ENCODE measurements at places on chromosomes 13 and 19.

- DNase-seq = no peak
These were observed 279.1 kb downstream of the FGF9 start for GRCh38 chr13:21949818-21950429.

DNA sequence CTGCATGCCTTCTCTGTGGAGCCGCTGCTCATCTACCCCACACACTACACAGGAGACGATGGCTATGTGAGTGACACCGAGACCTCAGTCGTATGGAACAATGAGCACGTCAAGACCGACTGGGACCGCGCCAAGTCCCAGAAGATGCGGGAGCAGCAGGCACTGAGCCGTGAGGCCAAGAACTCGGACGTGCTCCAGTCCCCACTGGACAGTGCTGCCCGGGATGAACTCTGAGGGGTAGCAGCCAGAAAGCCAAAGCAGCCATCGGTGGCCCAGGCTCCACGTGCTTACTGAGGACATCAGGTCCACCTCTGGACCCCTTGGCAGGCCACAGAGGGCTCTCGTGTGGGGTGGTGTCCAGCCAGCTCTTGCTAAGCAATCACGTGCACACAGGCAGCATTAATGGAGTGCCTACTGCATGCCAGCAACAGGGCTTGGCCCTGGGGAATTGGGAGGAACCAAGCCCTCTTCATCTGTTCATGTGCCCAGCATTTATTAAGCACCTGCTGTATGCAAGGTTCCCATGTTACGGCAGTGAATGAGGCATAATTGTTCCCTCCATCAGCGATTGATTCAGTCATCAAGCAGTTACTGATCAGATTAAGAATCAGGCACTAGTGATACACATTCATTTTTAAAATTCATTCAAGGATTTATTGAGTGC is 25.9 kb downstream of the COLGALT1 start:
- no peak for DNase-seq

GRCh38 chr19:32168111-32168510 is 177.3 kb upstream of the ZNF507 start:
- DNase-seq = no peak

- no peak for DNase-seq
These were observed 83.9 kb downstream of the TBC1D4 start for GRCh38 chr13:75398072-75398471.

DNA sequence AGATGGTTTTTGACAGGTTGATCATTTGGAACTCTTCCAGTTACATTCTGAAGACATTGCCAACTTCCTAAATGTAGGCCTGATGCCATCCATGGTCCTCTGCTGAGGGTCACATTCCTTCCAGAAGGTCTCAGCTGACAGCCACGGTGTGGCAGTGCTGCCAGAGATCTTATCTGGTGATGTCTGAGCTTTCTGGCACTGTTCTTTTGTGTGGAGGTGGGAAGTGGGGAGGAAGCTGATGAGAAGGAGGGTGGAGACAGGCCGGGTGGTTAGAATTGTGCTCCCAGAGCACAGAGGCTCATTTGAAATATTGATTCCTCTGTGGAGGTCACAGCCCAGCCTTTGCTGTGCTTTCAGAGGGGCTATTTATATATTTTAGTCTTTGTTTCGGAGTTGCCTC is 16.1 kb upstream of the MTIF3 start:
- DNase-seq = no peak

GRCh38 chr19:41276231-41276630 is 12.1 kb downstream of the HNRNPUL1 start:
- no peak for DNase-seq

DNA sequence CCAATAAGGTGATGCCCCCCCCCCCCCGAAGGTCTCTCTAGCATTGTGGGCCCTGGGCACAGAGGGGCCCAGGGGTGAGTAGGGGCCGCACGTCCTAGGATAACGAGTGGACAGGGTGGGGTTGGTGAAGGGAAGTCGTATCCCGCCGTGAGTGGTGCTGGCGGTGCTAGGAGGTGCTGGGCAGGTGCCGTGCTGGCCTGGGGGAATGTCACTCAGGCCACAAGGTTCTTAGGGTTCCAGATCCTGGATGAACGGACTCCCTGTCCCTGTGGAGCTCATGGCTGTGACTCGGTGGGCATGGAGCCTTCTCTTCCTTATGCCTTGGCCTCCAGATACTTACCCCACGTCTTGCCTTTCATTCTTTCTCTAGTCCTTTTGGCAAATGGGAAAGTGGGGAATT is 157.4 kb upstream of the SOX1 start:
- DNase-seq = no peak

DNA sequence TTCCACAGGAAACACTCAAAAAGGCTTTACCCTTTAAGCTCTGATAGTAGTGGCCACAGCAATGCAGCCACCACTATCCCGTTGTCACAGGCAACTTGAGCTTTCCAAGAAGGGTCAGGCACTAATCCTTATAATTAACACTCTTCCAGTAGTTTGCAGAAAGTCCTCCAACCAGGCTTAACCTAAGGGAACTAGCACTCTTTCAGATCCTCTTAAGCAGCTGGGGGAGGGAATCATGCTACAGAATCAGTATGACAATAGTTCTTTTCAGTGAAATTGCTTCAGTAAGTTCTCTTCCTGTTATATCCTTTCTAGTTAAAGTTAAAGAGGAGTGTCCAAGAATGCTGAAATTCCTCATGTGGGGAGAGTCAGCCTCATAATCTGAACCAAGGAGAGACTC is 82.2 kb downstream of the TNFSF11 start:
- DNase-seq = no peak

DNA sequence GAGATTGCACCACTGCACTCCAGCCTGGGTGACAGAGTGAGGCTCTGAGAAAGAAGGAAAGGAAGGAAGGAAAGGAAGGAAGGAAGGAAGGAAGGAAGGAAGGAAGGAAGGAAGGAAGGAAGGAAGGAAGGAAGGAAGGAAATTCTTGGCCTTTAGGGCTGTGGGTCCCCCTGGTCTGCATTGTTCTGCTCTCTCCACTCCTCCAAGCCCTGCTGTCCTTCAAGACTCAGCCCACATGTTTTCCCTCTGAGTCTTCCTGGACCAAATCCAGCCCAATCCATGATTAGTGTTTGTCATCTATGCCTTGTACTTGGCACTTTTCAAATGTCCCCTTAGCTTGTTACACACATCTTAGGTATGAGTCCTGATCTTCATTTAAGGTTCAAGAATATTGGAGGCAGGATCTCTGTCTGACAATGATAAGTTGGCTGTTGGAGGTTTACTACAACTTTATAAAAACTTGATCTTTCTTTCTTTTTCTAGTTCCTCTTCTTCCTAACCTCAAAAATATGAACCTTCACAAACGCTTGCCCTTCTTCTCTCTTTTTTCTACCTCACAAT is 48.8 kb upstream of the INTS6 start:
- no peak for DNase-seq

- DNase-seq = no peak
These were observed 49.1 kb downstream of the NFIX start for GRCh38 chr19:13044231-13044836.

DNA sequence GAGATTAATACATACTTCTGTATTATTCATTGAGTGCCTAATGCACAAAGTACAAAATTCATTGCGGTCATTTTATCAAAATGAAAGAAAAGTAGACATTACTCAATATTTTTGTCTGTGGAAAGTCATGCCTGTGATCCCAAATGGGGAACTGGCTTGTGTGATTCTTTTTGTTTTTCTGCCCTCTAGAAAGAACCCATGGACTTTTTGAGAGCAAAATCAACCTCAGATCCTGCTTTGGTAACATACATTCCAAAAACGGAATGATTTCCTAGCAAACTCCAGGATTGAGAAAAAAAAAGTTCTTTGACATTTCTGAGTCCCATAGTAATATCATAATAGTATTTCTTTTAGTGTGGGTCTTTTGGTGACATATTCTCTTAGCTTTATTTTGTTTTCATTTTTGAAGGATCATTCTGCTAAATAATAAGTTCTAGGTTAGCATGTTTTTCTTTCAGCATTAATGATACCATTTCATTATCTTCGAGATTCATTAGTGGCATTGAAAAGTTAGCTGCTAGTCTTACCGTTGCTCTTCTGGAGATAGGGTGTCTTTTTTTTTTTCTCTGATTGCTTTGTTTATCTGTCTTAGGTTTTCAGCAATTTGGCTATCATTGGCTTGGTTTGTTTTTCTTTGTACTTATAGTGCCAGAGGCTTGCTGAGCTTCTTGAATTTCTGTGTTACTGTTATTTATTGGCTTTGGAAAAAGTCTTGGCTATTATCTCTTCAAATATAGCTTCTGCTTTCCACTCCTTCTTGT is 102.4 kb upstream of the CSNK1A1L start:
- no peak for DNase-seq

- no peak for DNase-seq
These were observed 193.6 kb downstream of the KCNRG start for GRCh38 chr13:50208826-50209335.

GRCh38 chr13:109989155-109989554 is 202.8 kb upstream of the IRS2 start:
- DNase-seq = no peak

DNA sequence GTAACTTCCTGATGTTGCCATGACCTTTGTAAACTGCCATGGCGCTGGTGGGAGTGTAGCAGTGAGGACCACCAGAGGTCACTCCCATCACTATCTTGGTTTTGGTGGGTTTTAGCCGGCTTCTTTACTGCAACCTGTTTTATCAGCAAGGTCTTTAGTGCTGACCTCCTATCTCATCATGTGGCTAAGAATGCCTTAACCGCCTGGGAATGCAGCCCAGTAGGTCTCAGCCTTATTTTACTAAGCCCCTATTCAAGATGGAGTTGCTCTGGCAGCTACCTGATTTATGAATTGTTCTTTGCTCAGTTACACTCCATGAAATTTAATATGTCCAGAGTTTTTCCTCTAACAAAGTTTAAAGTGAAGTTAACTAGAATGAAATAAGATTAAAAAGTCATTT is 4.6 kb upstream of the EPS15L1 start:
- no peak for DNase-seq

- DNase-seq = no peak
These were observed 32.2 kb downstream of the RCBTB2 start for GRCh38 chr13:48500652-48501197.

DNA sequence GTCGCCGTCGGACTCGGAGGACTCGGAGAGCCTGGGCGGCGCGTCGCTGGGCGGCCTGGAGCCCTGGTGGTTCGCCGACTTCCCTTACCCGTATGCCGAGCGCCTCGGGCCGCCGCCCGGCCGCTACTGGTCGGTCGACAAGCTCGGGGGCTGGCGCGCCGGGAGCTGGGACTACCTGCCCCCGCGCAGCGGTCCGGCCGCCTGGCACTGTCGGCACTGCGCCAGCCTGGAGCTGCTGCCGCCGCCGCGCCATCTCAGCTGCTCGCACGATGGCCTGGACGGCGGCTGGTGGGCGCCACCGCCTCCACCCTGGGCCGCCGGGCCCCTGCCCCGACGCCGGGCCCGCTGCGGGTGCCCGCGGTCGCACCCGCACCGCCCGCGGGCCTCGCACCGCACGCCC is 2.5 kb upstream of the GRWD1 start:
- DNase-seq = no peak

- no peak for DNase-seq
These were observed 1.8 kb upstream of the MYBPC2 start for GRCh38 chr19:50430888-50431342.

DNA sequence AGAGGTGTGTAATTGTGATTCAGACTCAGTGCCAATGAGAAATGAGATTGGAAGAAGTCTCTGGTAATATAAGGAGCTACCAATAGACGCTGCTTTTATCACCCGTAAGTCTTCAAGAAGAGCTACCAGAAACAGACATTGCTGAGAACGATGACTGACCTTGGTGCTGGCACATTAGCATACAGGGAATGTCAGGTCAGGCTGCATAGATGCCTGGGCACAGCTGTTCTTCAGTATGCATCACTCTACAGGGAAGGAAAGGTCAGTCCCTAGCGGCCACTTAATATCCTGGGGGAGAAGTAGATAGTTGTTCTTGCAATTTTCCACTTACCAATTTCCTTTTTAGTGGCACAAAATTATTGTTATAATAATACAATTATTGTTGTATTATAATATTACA is 380.4 kb downstream of the PCDH9 start:
- DNase-seq = no peak

DNA sequence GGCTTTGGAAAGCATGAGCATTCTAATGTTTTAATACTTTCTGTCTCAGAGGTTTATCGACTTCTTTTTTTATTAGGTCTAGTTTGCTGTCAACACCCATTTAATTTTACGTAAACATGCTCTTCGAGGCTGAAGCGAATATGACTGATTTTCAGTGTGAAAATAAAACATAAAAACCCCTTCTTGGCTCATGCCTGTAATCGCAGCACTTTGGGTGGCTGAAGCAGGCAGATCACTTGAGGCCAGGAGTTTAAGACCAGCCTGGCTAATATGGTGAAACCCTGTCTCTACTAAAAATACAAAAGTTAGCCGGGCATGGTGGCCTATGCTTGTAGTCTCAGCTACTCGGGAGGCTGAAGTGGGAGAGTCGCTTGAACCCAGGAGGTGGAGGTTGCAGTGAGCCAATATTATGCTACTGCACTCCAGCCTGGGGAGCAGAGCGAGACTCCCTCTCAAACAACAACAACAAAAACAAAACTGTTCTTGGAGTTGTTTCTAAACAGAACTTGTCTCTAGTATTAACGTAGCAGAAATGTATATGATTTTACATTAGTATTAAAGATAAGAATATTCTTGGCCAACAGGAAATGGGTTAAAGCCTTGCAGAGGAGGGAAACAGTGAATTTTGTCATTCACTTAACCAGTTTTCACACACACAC is 7.1 kb upstream of the IGFL3 start:
- no peak for DNase-seq

DNA sequence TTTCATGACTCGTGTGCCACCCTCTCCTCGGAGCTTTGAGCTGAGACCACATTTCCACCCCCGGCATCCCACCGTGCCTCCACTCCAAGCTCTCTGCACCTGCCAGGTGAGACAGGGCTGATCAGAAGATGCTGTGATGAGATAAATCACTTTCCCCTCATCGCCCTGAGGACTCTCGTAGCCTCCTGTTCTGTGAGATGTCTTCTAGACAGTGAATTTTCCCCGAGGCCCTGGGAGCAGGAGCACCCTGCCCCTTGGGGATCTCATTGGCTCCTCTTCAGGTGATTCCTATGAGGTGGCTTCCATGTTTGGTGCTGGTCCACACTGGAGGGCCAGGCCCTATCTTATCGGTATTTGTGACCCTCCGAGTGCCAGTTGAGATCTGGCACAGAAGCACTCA is 154.0 kb upstream of the TSHZ3 start:
- no peak for DNase-seq

DNA sequence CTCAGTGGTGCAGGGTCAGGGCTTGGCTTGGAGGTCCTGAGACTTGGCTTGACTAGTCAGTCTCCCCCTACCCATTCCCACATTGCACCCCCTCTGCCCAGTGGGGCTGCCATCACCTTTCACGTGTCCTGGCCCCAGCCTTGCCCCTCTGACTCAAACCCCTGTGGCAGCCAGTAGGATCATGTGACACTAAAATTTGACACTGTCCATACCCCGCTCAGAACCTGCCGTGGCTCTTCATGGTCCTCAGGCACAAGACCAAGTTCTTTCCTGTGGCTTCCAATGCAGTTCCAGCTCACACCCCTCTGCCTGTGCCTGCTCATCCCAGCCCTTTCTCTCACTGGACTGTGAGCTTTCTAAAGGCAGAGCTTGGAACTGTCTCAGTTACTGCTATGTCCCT is 2.2 kb downstream of the PSMD8 start:
- DNase-seq = no peak

Measured in midbrain (tissue), 1 donor.